CD8-positive, alpha-beta T cell (primary cell): ENCODE measurements at places on chromosomes 2 and 18.

DNA sequence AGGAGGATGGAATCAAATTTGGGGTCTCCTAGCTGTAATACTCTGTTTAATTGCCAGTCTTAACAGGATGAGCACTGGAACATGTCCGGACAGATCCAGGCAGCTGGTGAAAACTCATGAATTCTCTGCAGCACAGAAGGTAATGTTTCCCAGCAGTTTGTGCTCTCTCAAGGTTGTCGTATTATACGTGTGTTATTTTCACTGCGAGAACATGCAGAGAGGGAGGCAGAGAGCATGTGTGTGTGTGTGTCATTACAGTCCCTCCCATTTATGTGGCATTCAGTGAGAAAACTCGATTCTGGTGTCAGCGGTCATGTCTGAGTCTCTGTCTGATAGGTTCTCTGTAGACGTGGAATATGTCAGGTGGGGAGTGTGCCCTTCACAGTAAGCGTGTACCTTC is 150.2 kb upstream of the POU3F3 start:
- no peak for DNase-seq

DNA sequence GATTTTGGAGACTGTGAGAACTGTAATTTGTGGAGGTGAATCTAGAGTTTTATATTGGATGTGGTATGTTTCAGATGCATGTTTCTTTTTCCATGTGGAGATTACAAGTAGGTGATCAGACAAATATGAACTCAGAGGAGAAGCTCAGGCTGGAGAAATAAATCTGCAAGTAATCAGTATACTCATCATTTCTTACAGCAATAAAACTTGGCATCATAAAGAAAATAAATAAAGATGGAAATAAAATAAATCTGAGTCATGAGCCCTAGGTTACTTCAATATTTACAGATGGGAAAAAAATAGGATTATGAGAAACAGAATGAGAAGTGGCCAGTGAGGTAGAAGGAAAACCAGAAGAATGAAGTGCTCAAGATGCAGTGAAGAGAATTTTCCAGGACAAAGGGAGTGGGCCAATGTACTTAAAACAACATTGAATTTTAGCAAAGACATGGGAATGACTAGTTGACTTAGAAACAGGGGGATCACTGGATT is 453.8 kb downstream of the DSC3 start:
- no peak for DNase-seq

- DNase-seq: no peak
Observed at GRCh38 chr2:18273205-18273604, 287.2 kb downstream of the RDH14 start.

GRCh38 chr18:23194997-23195957 is 60.0 kb downstream of the CABLES1 start:
- no peak for DNase-seq

GRCh38 chr18:5467671-5468070 is 76.1 kb downstream of the EPB41L3 start:
- no peak for DNase-seq

DNA sequence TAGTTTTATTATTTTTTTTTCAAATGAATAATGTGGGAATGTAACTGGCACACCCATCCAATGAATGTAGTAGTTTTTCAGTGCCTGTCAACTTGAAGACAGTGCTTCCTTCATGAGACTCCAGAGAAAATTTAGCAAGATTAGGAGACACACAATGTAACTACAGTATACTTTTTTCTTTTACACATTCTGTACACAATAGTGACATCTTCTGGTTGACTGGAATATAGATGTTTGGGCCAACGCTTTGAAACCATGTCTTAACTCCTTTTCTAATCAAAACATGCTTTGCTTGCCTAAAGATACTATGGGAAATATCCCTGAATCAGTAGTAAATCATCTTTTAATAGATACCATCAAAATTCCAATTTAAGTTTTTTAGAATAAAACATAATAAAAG is 229.5 kb upstream of the ZC3H15 start:
- DNase-seq: no peak

DNA sequence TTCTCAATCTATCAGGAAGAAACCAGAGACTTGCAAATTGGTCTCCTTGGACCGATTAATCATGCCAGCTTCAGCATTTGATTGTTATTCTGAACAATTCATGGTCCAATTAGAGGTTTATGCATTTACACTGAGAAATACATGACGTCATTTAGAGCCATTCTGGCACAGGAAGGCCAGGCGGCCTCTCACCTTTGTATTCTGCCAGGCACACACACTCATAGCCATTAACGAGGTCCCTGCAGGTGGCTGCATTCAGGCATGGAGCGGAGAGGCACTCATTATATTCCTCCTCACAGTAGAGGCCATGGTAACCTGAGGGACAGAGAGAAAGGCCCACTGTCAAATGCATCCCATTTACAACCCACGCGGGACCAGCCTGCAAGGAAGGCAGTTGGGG is 146.8 kb upstream of the PID1 start:
- DNase-seq: no peak

DNA sequence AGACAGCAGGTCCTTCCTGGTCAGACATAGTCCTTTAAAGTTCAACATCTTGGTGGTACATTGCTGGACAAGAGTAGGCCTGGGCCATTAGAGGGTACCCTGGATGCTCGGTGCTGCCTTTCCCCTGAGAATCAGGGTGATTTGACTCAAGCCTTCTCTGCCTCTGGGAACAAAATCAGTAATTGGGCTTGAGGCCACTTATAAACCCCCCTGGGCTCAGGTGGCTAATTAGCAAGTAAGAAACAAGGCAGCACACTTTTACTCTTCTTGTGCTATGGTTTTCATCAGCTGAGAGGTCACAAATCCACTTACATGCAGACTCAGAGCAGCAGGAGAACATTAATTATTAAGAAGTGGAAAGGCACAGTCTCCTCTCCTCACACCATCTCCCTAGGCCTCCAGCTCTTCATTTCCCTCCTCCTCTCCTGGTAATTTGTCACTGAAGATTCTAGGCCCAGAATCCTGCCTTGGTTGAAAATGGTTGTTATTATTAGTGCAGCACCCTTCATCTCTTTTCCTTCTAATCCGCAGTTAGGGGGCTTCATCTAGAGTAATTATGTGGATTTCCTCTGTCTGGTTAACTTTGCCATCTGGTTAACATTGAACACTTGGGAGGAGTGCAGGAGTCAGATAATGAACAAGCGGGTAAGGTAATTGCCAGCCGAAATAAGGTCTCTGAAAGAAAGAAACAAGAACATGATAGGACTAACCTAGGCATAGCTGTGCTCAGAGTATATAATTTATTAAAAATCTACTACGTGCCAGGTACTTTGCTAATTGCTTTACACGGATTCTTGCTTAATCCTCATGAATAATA is 29.7 kb upstream of the CASP10 start:
- DNase-seq: no peak

- DNase-seq: no peak
Observed at GRCh38 chr2:129925381-129925780, 54.1 kb upstream of the RAB6C start.
